Activated CD8-positive, alpha-beta memory T cell treated with anti-CD3 and anti-CD28 coated beads for 4 hours (primary cell): ENCODE measurements at places on chromosomes 5 and 9.

- DNase-seq = no peak
Observed at GRCh38 chr5:94218374-94218773, 400.0 kb downstream of the KIAA0825 start.

DNA sequence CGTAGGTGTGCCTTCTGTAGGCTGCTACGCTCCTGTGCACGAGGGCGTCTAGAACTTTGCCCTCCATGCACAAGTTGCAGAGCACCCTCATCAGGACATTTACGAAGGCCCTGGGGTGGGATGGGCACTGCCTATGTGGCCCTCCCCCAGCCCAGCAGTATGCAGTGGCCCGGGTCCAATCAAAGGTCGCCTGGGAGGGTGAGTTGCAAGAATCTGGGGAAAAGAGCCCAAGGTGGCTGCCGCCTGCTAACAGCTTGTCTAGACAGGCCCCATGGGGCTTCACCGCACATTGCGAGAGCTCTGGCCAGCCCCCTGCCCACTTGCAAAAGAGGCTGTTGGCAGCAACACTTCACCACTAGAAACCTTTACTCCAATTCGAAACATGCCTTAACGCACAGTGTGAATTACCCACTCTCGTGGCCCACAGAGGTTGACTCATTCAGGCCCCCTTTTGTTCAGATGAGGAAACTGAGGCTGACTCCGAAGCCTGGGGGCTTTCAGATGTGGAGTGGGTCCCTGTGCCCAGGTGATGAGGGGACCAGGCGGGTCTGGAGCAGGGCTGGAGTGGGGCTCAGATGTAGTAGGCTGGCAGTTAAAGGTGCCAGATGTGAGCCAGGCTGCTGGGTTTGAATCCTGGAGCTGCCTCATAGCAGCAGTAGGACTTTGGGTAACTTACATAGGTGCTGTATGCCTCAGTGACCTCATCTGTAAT, 31.8 kb upstream of the IL17B start:
- DNase-seq = no peak

GRCh38 chr5:136675769-136676168, 310.4 kb upstream of the TRPC7 start:
- no peak for DNase-seq

DNA sequence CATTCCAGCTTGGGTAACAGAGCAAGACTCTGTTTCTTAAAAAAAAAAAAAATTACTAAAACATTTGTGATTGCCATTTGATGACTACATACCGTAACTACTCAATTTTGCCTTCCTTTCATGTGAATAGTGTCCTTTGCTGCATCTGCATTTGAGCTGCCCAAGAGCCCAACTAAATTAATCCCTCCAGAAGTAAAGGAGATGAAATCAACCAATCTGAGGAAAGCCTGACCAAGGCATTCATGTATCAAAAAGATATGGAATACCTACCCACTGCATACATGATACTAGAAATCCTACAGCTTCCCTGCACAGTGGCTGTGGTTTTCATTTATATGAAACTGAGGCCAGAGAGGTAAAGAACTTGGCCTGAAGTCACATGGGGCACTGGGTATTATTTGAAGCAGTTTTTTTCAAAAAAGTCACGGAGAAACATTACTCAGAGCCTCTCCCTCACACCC, 177.5 kb downstream of the AOPEP start:
- DNase-seq = no peak

DNA sequence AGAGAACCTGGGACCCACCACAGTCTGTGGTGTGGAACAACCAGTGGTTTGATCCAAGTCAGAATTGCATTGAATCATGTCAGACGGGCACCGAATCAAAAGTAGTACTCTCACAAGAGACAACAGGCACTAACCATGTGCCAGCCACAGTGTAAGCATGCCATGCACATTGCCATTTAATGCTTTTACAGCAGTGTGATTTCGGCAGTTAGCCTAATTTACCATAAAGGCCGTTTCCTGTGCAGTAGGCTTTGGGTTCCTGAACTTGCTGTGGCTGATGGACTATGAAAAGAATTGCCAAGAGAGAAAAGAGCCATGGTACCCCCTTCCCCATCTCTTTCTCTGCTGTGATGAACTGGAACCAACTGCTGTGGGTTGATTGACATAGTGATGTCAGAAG, 540.6 kb downstream of the EBF1 start:
- DNase-seq = no peak

DNA sequence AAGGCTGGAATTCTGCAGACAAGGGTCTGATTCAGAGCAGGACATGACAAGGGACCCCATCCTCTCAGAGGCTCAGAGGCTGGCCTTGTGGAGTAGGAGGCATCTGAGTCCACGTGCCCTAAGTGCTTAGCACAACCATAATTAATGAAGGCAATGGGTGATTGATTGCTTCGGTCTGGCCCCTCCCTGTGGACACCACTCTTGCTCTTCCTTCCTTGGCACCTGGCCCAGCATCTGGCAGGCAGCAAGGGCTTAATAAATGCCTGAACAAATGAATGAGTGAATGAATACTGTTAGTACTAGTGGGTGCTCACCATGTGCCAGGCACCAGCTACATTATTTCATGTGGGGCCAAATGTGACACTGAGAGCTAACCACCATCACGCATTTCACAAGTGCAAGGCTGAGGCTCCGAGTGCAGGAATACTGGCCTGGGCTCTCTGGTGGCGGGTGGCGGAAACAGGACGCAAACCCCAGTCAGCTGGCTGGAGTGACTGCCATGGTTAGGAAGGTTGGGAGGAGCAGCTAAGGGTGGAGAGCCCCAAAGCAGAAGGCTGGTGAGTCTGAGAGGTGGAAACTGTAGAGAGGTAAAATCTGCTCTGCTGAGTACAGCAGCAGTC, 53.6 kb downstream of the ASS1 start:
- no peak for DNase-seq

GRCh38 chr9:109286981-109287380, 33.9 kb downstream of the EPB41L4B start:
- no peak for DNase-seq

- no peak for DNase-seq
Observed at GRCh38 chr9:27471366-27471765, 52.7 kb upstream of the IFNK start.

DNA sequence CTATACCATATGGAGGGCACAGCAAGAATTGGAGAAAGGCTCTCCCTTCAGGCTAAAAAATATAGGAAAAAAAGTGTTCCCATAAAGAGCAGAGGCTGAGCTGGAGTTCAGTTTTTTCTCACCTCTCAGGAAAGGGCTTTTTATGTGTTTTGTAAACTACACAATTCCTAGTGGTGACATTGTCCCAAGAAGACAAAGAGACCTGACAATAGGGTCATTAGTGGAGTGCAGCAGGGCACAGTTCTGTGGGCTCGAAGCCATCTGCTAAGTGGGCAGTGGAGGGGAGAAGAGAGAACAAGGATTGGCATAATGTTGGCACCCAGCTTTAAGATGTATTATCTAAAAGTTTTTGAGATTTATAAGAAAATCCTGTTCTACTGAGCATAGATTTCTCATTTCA, 162.5 kb downstream of the HCN1 start:
- no peak for DNase-seq

GRCh38 chr5:74051076-74051475, 425.1 kb downstream of the ARHGEF28 start:
- DNase-seq = no peak

GRCh38 chr5:119386596-119387344, 31.0 kb downstream of the TNFAIP8 start:
- no peak for DNase-seq

- DNase-seq = no peak
Observed at GRCh38 chr9:89661956-89662717, 57.3 kb downstream of the GADD45G start.

GRCh38 chr9:69122082-69122548, 52.0 kb upstream of the TJP2 start:
- DNase-seq = no peak

GRCh38 chr9:127608104-127608966, 3.7 kb upstream of the STXBP1 start:
- DNase-seq = peak; percentile 58

DNA sequence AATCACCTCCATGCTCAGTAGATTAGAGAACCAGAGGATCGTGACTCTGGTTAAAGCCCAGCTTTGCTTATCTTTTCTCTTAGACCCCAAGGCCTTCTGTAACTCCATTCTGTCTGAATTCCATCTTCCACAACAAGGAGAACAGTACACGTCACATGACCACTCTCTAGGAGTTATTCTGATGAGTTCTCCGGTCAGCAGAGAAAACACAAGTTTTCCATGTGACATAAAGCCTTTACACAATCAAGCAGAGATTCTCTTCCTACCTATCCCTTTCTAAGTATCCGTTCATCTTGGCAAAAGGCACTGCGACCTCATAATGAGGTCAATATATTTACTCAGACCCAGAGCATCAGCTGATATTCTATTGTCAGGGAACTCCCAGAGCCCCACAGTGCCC, 112.3 kb downstream of the TRPM6 start:
- DNase-seq = no peak

- no peak for DNase-seq
Observed at GRCh38 chr5:132207778-132208177, 19.9 kb downstream of the P4HA2 start.

DNA sequence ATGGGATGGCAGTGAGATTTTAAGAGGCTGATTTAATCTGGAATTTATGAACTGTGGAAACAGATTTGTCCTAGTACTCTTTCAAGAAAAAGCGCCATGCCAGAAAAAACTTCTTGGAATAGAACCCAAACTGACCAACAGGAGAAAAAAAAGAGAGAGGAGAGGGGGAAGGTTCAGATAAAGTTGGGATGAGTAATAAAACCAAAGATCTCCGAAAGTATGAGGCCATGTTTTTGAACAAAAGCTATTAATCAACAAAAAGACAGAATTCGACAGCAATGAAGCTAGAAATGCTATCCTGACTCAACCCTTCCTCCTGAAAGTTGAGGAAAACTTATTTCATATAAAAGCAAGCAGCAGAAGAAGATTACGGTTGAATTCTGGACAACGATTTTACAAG, 135.5 kb downstream of the CEMIP2 start:
- no peak for DNase-seq

GRCh38 chr5:142143878-142144277, 35.3 kb downstream of the NDFIP1 start:
- DNase-seq = no peak

DNA sequence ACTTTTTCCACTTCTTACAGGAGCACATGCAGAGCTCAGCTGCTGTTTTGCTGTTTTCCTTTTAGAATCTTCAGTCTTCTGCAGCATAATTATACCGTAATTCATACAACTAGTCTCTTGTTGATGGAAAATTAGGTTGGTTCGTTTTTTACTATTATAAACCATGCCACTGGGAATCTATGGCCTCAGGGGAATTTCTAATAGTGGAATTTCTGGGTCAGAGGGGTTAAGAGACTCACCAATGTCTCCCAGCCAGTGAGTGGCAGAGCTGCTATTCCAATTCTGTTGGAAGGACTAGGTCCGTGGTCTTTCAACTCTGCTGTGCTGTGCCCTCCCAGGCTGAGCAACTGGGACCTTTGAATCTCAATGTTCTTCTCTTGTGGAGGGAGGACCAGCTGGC, 282.5 kb downstream of the ZSWIM6 start:
- no peak for DNase-seq

- no peak for DNase-seq
Observed at GRCh38 chr5:64854855-64855254, 86.1 kb downstream of the CWC27 start.

DNA sequence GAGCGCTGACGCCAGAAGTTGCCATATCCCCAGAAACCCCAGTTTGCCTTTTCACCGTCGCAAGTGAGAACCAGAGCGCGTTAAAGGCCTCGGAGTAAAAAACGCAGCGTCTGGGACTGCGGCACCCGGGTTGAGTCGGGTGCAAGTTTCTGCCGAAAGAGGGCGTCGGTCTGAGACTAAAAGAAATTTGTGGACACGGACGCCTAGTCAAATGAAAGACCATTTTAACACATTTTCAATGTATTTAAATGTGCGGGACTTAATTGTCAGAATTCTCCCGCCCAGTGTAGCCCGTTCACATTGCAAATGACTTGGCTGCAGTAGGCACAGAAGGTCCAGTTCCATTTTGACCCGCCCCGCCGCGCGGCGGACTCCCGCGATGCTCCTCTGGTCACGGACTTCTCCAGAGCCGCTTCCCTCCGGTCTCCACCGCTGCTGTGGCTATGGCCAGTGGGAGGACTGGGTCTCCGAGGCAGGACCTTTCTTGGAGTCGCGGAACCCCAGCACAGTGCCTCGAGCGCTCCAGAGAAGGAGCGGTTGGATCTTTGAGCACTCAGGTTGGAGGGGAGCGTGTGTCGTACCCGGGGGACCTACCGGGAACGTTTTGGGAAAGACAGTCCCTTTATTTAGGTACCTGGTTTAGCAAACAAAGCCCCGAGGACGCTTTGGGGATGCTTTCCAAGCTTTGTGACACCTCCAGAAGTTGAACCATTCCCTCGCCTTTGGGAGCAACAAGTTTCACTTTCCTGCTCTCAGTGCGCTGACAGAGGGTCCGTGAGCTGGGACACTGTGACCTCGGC, 1.2 kb upstream of the NPR3 start:
- no peak for DNase-seq

DNA sequence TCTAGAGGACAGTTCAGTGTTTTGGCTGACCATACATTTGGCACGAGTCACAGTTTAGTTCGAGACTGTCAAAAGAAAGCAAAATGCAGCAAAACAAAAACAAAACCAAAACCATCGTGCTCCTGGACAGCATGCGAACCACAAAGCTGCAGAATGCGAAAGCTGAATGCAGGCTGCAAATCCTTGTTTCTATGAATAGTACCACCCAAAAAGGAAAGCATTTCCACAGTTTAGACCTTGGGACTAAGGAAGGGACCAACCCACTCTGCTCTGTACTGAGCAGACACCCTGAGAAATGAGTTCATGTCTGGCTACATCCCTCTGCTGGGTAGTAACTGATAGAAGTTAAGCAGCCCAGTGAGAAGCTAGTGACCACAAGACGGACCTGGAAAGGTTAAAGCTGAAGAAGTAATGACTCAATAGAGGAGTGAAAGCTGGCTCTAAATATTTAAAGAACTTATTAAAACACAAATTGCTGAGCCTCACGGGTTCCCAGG, 3.9 kb downstream of the GCNT4 start:
- no peak for DNase-seq

DNA sequence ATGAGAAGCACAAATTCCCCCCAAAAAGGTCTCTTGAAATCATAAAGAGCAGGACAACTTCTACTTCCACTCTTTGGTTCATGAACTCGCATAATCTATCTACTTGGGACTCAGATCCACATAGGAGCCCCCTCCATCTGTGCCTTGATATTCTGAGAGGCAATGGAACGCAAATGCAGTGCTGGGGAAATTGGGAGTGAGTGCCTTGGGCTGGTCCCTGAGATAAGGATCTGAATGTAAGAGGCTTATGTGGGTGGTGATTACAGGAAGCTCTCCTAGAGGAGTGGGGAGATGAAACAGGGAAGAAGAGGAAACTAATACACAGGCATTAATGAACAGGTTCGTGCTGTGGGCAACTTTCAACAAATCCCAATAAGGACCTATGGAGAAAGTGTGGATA, 285.6 kb downstream of the RASEF start:
- DNase-seq = no peak

- DNase-seq = no peak
Observed at GRCh38 chr5:154375329-154376008, 70.3 kb upstream of the SAP30L start.
